ENCODE measurements at places on chromosomes 3 and 15.

DNA sequence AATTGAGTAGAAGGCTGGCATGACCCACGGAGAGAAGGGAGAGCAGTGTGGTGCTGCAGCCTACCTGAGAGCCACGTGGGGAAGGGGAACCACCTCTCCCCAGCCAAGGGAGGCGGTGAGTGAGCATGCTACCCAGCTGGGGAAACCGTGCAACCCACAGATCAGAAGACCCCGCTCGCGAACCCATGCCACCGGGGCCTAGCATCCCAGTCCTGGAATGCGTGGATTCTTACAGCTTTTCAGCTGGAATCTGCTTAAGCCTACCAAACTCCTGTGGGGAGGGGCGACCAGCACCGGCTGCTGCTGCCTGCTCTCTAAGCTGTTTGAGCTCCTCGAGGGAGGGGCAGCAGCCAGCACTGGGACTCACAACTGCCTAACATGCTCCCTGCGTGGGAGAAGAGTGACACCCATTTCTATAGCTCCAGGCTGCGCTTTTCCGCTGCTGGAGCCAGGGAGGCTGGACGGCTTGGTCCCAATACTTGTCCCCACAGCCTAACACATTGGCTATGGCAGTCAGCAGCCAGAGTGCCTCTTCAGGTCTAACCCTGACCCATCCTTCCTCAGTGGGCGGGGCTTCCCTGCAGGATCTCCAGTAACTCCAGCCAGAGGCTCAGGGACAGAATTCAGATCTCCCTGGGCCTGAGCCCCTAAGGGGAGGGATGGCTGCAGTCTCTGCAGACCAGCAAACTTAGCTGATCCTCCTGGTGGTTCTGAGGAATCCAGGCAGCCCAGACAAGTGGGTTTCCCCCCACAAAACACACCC, 20.0 kb upstream of the TEX55 start:
- DNase-seq = no peak

DNA sequence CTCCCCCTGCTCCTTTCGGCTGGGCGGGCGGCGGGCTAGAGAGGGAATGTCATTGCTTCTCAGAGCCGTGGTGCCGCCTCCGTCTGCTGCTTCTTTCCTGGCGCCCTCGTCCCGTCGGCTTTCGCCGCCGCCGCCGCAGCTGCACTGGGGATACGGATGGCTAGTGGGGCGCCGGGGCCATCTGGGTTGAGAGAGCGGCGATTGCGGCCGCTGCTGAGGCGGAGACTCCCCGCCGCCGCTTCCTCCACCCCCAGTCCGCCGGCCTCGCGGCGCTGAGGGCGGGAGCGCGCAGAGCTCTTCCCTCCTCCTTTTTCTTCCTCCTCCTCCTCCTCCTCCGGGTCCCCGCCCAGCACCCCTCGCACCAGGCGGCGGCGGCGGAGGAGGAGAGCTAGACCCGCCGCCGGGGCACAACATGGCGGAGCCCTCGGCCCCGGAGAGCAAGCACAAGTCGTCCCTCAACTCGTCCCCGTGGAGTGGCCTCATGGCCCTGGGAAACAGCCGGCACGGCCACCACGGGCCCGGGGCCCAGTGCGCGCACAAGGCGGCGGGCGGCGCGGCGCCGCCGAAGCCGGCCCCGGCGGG, at the start of gene STT3B:
TSS of gene STT3B (plus strand) at position 339 of the 582 bp plus-strand sequence. CDS start at position 413, 74 bp downstream.
- peak; percentile 73 for DNase-seq

GRCh38 chr3:151589311-151589710, 128.4 kb upstream of the IGSF10 start:
- no peak for DNase-seq

- DNase-seq = no peak
Observed at GRCh38 chr3:87694678-87695077, 364.1 kb downstream of the CGGBP1 start.

GRCh38 chr3:128392818-128393544, 73.7 kb downstream of the DNAJB8 start:
- no peak for DNase-seq

GRCh38 chr3:172294223-172294806, 153.9 kb downstream of the GHSR start:
- DNase-seq = no peak

Measured in effector CD4-positive, alpha-beta T cell (primary cell).